ENCODE measurements at places on chromosomes 5 and 9. TPM values are rescaled to one million over a fixed set of nuclear protein-coding genes. Genes with fewer than 3 reads are reported as not detected.

Gene SLC6A7
- not detected for polyA plus RNA-seq

Gene SPAAR
- 0.27 TPM for polyA plus RNA-seq

Gene PCDHAC2
- 5.4 TPM for polyA plus RNA-seq

Gene SLC45A2
- polyA plus RNA-seq = not detected

Gene SAPCD2
- polyA plus RNA-seq = 3.9 TPM

Gene SPATA31C1
- polyA plus RNA-seq = not detected

Gene SPIN1
- 44.6 TPM for polyA plus RNA-seq

Gene ENTPD8
- polyA plus RNA-seq = 0.02 TPM

Gene CDH9
- polyA plus RNA-seq = not detected

Gene PCDHGB6
- 0.11 TPM for polyA plus RNA-seq

Gene NEUROG1
- not detected for polyA plus RNA-seq

Gene GFI1B
- not detected for polyA plus RNA-seq

Gene FOXD4L3
- 0.05 TPM for polyA plus RNA-seq

Gene THBS4
- polyA plus RNA-seq = 0.23 TPM

Gene STPG3
- polyA plus RNA-seq = not detected

Gene PCDHB13
- polyA plus RNA-seq = 0.16 TPM
